ENCODE measurements at places on chromosomes 2 and 18. TPM values are rescaled to one million over a fixed set of nuclear protein-coding genes. Genes with fewer than 3 reads are reported as not detected.

Gene IL36B
- total RNA-seq: not detected

Gene IMPA2
- total RNA-seq: 18.3 TPM

Gene KCNK3
- not detected for total RNA-seq

Gene AQP12B
- not detected for total RNA-seq

- ATAC-seq: no peak
Measured at GRCh38 chr18:67662996-67663395, 146.5 kb upstream of the DSEL start.

Gene DCDC2C
- not detected for total RNA-seq

Gene RALBP1
- 62.7 TPM for total RNA-seq

GRCh38 chr2:113276761-113277425, 1.8 kb downstream of the PAX8 start:
- ATAC-seq: no peak

Gene XRCC5
- 391 TPM for total RNA-seq

Gene STPG4
- 0.50 TPM for total RNA-seq

Gene PPP1CB
- total RNA-seq: 207 TPM

DNA sequence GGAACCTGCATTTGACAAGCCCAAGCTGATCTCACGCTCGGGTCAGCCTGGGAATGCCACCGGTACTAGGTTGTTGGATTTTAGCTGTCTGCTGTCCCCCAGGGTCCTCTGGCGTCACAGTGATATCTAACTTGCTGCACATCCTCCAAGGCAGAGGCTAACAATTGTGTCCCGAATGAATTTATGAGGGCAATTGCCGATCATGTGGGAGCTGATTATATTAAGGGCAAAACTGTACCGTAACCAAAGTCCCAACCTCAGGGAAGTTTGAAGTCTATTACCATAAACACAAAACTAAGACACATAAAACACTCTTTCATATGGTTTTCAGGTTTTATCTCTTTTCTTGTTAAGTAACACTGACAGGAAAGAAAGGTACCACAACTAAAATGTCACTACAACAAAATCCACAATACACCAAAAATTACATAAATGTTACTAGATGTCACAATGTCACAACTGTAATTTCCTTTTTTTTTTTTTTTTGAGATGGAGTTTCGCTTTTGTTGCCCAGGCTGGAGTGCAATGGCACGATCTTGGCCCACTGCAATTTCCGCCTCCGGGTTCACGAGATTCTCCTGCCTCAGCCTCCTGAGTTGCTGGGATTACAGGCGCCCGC, 6.7 kb downstream of the UXS1 start:
- no peak for ATAC-seq

DNA sequence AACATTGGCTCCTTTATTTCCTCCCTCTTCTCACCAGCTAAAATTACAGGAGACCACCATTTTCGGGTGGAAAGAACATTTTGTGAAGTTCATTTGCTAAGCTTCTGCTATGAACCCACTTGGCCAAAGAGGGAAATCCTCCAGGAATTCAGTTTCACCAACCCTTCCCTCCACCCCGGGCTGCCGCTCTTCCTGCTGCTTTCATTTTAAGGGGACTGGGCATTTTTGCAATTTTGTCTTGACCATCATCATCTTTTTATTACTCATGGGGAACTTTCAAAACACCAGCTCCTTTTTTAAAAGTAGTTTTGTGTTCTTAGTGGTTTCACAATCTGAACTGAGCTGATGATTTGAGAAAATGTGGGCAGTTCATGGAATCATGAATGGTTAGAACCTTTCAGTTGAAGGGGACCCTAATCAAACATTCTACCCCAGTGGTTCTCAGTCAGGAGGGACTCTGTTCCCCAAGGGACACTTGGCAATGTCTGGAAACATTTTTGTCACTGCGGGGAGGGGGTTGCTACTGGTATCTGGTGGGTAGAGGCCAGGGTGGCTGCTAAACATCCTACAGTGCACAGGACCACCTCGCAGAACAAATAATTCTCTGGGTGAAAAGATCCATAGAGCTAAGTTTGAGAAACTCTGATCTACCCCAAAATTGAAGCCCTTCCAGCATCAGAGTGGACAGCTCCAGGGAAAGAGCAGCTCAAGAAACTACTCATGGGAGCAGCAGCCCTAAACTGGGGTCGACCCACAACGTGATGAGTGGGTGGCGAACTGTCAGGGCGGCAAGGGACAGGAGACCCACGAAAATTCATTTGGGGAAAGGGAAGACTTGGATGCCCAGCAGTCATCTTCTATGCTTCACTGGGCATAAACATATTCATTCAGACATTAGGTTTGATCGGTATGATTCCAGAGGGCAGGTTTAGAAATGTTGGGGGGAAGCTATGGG, 92.9 kb downstream of the ACKR3 start:
- no peak for ATAC-seq

Gene BCL11A
- total RNA-seq: 0.90 TPM

Gene TNFAIP6
- not detected for total RNA-seq

- ATAC-seq: no peak
Measured at GRCh38 chr2:209613649-209614305, 157.9 kb upstream of the UNC80 start.

Gene RFX8
- 0.45 TPM for total RNA-seq

Gene FEV
- not detected for total RNA-seq

Gene C2orf15
- total RNA-seq: 1.9 TPM

GRCh38 chr2:47288864-47289263, 114.1 kb upstream of the MSH2 start:
- ATAC-seq: no peak

Gene RTKN
- 3.1 TPM for total RNA-seq

- no peak for ATAC-seq
Measured at GRCh38 chr18:64100116-64100922, 48.6 kb downstream of the LINC00305 start.

Gene LHCGR
- not detected for total RNA-seq

Gene SCYGR4
- not detected for total RNA-seq

DNA sequence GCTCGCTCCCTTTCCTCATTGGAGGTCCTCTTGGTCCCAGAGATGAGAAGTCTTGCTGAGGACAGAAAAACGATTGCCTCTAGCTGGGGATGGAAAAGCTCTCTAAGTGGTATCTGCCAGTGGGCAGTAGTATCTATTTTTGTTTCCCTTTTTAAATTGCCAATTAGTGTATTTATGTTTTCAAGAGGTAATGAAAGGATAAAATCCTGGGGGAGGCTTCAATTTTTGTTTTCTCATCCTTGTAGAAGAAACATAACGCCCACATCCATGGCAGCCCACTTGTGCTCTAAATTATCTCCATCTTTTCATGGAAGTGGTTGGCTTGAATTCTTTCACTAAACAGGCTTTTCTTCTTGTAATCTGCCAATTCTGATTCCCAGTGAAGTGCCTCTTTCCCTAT, 14.3 kb downstream of the ANKRD29 start:
- no peak for ATAC-seq

Gene CHPF
- total RNA-seq: 27.6 TPM

- no peak for ATAC-seq
Measured at GRCh38 chr2:218583983-218584850, 15.6 kb downstream of the CNOT9 start.

Gene ZNF804A
- total RNA-seq: not detected

DNA sequence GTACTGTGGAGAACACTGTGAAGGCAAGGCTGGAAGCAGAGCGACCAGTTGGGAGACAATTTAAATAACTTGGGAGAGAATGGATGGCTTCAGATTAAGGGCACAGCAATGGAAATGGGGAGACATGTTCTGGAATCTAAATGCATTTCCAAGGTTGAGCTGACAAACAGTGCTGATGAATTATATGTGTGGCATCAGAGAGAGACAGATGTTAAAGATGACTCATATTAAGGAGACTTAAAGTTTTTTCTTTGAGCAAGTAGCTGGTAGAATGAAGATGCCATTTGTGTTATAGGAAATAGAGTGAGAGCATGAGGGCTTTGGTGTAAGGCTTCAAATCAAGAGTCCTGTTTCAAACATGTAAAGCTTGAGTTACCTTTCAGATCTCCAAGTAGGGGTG, 441.8 kb downstream of the SETBP1 start:
- ATAC-seq: no peak

GRCh38 chr2:36667931-36668330, 28.6 kb upstream of the VIT start:
- ATAC-seq: no peak

Gene AGFG1
- 68.7 TPM for total RNA-seq

GRCh38 chr2:112684415-112684775, 36.4 kb upstream of the NT5DC4 start:
- ATAC-seq: no peak

DNA sequence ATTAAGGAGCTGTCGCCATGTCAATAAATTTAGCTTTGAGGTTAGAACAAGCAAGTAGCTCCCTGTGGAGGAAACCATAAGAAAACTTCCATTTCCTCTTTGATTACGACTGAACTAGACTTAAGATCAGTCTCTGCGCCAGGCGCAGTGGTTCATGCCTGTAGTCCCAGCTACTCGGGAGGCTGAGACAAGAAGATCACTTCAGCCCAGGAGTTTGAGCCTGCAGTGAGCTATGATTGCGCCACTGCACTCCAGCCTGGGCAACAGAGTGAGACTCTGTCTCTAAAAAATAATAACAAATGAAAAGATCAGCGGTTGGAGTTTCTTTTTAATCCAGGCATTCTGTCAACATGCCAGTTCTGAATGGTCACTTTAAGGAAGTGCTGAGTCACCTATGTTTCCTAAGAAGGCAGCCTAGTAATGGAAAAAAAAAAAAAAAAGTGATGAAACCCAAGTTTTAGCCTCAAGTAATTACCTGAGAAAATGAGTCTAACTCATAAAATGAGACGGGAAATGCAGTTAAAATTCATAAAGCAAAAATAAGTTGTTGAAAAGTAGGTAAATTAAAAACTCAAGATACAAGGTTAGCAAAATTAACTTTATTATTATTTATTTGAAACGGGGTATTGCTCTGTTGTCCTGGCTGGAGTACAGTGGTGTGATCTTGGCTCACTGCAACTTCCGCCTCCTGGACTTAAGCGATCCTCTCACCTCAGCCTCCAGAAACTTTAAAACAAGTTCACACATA, 10.2 kb downstream of the C18orf32 start:
- ATAC-seq: no peak

Gene EPAS1
- total RNA-seq: 210 TPM

Gene SERPINB3
- not detected for total RNA-seq

Measured in activated T-helper 17 cell treated with anti-CD3 and anti-CD28 coated beads, Interleukin-2, amount 50 U/mL, for 72 hours (primary cell).